Cerebellar nuclear complex (tissue), 1 donor: ENCODE measurements at places on chromosomes 16 and 17.

DNA sequence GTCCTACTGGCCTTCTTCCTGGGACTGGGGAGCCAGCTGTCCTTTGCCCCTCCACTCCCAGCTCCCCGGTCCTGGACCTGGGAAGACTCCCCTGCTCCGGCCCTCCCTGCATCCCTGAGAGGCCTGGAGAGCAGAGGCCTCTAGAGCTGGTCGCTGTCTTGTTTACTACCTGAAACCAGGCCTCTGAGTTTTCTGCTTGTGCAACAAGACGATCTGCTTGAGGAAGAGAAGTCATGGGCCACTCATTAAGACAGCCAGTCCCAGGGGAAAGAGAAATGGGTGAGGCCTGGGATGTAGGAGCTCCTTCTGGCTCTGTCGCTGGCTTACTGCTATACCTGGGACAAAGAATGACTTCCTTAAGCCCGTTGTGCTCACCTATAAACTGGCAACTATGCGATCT lies 29.8 kb upstream of the GPRC5C start:
- no peak for DNase-seq

- no peak for DNase-seq
Measured at GRCh38 chr16:48539485-48540221, 70.3 kb downstream of the N4BP1 start.

- DNase-seq = no peak
Measured at GRCh38 chr16:76318565-76318964, 41.4 kb downstream of the CNTNAP4 start.

DNA sequence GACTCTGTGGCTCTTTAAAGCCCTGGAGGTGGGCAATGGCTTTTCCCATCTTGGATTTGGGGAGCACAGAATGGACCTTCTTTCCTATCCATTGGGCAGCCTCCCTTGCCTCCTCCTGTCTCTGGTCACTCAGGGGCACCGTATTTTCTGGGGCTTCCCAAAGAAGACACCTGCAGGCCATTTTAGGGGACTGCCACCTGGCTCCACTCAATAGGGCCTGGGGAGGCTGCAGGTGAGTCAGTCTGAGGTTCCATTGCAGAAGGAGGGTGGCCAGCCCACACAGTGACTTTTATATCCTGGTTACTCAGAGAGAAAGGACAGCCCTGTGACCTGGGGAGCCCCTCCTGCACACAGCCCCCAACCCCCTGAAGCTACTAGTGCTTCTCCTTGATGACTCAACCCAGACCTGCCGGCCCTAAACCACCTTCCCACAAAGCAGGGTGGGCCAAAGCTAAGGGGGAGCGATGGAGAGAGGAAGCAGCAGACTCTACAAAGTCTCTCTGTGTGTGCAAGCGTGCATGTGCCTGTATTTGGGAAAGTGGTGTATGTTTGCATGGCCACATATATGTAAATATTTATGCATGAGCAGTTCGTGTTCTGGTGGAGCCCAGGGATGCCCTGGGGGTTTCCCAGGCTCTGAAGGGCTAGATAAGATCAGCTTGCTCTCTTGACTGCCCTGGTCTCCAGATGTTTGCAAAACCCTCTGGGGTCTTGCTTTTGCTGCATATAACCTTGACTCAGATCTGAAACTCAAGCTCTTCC lies 5.0 kb downstream of the CX3CL1 start:
- no peak for DNase-seq

DNA sequence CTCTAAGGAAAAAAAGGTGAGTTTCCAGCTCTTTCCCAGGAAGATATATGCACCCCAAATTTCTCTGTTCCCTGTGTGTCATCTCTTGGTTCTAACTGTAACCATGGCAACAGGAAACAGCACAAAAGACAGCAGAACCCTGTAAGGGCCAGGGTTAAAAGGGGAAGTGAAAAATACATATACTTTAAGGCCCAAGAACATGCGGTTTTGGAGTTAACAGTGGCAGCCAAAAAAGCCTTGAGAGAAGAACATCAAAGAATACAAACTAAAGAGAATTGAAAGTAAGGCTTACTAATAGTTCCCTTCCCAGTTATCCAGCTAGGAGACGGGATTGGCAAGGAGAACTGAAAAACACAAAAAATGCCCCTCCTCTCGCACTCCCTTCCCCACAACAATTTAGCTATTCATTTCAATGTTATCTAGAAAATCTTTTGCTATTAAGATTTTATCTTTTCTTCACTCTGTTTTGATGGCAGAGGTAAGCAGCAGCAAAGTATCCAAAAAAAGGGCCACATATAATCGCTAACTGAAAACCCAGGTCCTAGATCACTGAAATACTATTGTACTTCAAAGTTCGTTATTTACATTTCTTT lies 1.5 kb downstream of the SPOP start:
- no peak for DNase-seq

GRCh38 chr16:72493716-72494415 lies 321.9 kb upstream of the PMFBP1 start:
- no peak for DNase-seq

DNA sequence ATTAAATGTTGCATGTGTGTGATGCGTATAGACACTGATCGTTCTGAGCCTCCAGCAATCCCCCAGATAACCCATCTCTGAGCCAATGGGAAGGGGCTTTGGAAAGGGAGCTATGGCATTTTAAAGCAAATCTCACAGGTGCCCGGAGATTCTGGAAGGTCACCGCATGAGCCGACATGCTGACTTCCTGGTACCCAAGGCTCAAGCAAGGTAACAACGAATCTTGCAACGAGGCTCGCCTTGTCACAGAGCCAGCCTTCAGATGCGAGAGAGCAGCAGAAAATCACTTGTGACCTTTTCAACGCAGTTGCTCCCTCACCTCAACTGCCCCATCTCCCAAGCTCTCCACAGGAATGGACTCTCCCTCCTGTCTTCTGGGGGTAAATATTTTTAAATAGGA lies 154.8 kb upstream of the CDH5 start:
- no peak for DNase-seq

DNA sequence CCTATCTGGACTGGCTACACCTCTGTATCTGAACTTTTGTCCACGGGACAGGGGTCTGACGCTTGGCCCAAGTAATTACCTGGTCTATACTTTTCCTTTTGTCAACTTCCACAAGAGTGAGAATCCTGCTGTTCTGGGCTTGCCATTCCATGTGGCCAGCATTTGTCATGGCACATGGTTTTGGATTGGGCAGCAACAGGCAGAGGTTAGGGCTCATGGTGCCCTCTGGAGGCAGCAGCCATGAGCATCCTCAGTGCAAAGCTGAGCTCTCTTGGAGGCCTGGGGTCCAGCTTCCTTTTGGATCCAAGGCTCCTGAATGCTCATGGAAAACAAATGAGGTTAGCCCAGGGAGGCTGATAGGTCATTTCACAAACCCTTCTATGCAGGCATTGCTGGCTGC lies 7.5 kb upstream of the EDC4 start:
- no peak for DNase-seq

DNA sequence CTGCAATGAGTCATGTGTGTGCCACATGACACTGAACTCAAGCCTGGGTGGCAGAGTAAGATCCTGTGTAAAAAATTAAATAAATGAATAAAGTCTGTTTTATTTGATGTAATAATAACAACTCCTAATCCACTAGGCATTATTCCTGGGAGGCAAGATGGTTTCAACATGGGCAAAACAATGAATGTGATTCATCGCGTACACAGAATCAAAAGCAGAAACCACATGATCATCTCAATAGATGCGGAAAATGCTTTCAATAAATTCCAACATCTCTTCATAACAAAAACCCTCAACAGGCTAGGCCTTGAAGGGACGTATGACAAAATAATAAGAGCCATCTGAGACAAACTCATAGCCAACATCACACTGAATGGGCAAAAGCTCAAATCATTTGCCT lies 195.4 kb downstream of the CDH11 start:
- no peak for DNase-seq

DNA sequence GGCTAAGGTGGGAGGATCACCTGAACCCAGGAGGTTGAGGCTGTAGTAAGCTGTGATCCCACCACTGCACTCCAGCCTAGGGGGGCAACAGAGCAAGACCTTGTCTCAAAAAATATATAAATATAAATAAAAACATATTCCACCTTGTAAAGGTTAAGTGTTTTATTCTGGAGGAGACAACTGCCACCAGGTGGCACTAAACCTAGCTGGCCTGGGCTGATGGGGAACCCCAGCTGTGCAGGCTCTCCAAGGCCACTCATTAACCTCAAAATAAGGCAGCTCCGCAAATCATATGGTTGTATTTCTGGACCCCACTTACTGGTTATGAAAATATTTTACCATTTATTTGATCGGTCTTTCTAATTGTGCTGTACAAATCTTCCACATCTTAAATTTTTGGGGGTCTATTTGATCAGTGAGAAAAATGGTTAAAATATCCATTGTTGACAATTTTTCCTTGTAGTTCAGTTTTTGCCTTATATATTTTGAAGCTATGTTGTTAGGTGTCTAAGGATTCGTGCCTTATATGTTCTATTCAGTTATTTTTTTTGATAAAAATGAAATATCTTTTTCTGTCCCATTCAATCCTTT lies 8.5 kb upstream of the ICAM2 start:
- no peak for DNase-seq

- DNase-seq = no peak
Measured at GRCh38 chr17:7886227-7887037, 2.2 kb upstream of the CHD3 start.

- DNase-seq = no peak
Measured at GRCh38 chr17:43988301-43988700, 16.1 kb upstream of the NAGS start.

GRCh38 chr16:177394-177822 lies 928 bp downstream of the HBA1 start:
- DNase-seq = no peak

- DNase-seq = no peak
Measured at GRCh38 chr17:29412780-29413565, 22.8 kb downstream of the TAOK1 start.

DNA sequence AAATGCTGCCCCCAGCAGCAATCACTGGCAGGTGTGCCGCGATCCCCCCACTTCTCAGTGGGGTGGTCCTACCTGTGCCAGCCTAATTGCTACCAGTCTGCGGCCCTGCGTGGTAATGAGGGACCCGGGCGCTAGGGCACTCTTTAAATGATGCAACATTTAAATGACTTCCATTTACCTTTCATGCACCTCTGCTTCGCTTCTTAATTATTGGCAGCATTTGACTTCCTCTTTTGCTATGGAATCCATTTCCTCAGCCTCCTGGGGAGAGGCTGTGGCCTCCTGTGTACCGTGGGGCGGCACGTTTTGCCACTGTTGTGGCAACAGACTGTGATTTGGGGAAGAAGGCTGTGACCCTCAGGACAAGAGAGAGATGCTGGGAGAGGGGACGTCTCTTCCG lies 86.1 kb downstream of the RPA1 start:
- DNase-seq = no peak

DNA sequence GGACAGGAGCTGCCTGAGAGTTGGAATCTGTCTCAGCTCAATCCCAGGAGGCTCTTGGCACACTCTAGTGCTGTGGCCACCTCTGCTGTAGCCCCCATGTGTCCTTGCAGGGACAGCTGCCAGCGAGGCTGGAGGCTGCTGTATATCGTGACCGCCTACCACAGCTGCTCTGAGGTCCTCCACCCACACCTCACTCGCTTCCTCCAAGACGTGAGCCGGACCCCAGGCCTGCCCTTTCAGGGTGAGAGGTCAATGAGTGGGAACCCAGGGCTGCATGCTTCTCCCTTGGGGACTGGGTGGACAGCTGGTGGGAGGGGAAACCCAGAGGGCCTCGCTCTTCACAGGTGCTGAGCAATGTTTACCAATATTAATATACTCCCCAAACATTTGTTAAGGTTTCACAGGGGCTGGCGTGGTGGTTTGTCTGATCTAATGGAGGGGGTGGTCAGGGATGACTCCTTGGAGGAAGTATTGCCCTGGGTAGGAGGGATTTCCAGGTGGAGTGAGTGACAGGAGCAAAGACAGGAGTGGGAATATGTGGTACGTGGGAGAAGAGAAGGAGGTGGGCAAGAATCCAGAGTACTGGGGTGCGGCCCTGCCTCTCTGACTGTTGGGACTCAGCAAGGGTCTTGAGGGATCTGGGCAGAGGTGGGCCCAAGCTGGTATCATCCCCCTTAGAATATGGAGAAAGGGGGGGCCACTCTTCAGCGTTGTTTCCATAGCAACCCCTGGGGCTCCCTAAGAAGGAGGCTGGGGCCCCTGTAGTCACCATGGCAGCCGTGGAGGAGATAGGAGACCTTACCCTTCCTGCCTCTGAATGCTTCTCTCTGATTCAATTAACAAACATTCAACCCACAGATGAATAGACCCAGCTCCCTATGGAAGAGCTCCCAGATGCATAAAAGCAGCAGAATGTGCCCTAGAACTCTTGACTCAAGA lies 22.2 kb upstream of the ALKBH5 start:
- DNase-seq = no peak

GRCh38 chr16:2339521-2340484 lies 725 bp downstream of the ABCA3 start:
- DNase-seq = no peak

DNA sequence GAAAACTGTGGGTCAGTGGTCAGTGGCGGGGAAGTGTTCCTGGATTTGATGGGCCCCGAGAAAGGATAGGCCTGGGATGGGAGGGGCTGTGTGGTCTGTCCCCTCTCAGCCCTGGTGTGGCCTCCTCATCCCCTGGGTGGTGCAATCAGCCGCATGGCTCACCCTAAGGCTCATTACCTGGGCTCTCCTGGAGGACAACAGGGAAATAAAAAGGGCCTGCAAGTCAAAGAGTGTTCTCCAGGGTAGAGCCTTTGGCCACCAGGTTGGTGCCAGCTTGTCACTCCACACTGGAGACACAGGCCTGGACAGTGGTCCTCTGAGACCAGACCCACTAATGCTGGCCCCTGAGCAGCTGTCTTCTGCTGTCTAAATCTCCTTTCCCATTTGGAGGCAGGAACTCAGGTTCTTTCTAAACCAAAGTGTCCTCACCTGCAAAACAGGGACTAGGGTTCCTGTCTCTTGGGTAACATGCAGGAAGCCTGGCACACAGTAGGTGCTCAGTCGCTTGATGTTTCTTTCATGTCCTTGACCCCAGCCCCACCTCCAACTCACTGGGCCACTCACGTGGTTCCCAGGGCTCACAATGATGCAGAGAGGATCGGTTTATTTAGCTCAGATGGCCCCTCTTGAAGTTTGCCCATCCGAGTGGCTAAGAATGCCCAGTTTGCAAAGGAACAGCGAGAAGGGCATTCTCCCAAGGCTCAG lies 2.4 kb downstream of the NDRG4 start:
- no peak for DNase-seq

- DNase-seq = no peak
Measured at GRCh38 chr17:27216836-27217235, 77.1 kb upstream of the WSB1 start.
